ENCODE measurements at places on chromosomes 7 and 10.

- DNase-seq: no peak
Observed at GRCh38 chr10:83934062-83934461, 205.2 kb upstream of the GHITM start.

GRCh38 chr10:10852464-10852863, 165.2 kb upstream of the CELF2 start:
- DNase-seq: no peak

GRCh38 chr10:60495338-60496055, 105.8 kb upstream of the ANK3 start:
- DNase-seq: no peak

GRCh38 chr7:151436446-151437158, 3.3 kb downstream of the CRYGN start:
- DNase-seq: no peak

GRCh38 chr7:47771990-47772360, 176.3 kb downstream of the PKD1L1 start:
- no peak for DNase-seq

DNA sequence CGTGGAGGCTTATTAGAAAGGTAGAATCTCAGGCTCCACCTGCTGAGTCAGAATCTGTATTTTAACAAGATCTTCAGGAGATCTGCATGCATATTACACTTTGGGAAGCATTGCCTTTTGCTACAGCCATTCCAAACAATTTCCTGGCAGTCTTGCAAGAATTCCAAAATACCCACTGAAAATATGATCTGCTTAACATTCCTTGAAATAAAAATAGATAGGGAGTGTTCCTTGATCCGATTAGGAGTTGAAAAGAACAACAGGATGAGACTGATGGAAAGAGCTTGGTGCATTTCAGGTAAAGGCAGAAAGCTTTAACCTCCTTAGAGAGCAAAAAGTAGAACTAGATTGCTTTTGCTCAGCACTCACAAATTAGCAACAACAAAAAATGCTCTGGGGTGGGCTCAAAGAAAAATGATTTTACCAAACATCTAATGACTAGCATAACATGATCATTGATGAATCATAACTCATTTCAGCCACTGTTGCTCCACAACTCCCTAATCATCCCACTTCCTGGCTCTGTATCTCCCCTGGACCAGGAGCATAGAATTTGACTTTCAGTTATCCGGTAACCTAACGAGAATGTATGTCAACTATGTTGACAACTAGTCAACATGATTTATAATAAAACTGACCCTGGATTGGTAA, 115.2 kb downstream of the RNLS start:
- DNase-seq: no peak

- no peak for DNase-seq
Observed at GRCh38 chr7:81882086-81882485, 112.2 kb upstream of the HGF start.

DNA sequence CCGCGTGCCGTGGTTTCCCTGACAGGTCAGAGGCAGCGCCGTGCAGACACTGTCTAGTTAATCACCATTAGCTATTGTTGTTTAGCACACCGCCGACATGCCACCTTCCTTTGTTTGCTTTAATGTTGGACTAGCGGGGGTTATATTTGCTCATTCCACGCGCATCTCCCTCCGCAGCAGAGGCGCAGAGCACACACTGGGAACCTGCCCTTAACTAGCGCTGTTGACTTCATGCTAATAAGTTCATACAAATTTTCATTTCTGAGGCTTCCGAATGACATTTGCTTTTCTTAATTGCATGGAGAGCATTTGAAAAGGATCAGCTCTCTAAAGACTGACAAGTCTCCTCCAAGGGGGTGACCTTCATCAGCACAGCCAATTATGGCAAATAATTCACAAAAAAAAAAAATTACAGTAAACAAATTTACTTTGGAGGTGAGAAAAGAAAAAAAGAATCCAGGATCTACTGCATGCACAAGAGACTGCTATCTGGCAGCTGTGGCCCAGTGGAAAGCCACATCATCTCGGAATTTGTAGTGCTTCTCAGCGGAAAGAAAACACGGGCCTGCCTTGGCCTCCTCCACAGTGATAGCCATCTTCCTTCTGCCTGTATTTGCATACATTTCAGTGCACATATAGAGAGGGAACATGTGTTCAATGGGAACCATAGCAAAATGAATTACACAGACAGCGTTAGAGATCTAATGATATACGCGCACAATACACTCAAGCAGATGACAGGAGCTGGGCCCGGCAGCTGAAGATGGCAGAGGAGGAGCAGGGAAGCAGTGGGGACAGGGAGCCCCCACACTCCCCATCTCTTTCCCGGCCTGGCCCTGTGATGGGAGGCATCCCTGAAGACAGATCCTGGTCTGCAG, 94.2 kb downstream of the EBF3 start:
- no peak for DNase-seq

GRCh38 chr10:28850784-28851183, 173.5 kb downstream of the BAMBI start:
- DNase-seq: no peak

- no peak for DNase-seq
Observed at GRCh38 chr10:90180886-90181691, 479.7 kb downstream of the KIF20B start.

DNA sequence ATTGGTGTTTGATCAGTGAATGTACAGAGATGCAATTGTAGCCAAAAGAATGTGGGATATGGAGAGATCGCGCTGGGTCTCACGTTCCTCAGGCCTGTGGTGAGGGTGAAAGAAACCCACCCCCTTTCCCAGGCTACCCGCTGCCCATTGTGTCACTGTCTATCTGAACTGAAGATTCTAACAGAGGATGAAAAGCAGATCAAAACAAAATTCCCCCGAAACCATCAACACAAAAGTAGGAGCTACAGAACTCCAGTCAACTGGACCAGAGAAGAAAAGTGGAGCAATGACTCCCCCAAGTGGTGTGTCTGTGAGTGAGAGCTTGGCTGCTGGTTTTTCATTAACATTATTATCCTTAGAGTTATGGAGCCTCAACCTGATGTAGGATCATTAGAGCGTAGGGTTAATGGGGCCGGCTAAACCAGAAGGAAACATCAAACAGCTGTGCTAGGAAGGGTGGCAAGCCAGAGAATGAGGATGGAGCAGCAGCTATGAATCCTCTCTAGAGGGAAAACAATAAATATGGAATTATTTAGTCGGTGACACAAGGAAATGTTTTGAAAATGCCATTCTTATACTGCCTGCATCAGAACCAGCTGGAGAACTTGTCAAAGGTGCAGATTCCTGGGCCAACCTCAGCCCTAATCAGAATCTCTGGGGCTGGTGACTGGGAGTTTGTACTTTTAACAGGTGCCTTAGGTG, 38.3 kb downstream of the AKR1B1 start:
- DNase-seq: peak; percentile 50

Data from left colon (tissue), 2 donors.